ENCODE measurements at places on chromosomes 2 and 18. TPM values are rescaled to one million over a fixed set of nuclear protein-coding genes. Genes with fewer than 3 reads are reported as not detected.

SNED1 gene
- 9.7 TPM for total RNA-seq

DNA sequence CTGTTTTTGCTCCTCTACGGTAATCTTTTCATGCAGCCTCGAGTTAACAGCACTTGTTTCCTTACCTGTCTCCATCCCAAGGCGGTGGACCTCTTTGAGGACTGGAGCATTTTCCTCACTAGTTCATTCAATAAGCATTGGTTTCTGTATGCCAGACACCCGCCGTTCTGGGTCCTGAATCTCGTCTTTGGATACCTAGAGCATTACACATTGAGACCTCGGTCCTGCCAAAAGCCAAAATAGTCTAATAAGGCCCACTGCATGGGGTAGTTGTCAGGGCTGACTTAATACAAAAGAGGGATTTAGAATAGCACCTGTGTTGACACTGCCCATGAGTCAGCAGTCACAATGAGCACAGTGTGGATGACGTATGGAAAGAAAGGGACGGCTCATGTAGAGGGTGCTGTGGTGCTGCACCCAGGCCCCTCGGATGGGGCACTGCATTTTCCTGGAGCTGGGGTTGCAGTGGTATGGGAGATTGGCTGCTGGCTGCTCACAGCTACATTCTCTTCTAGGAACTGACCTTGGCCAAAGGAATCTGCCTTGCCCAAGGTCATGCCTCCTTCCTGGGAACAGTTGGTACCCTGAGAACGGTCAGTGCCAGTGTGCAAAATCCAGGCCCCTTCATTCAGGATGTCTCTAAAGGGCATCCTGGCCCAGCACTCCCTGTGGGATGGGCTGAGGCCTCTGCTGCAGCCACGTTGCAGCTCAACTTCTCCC is 126.9 kb upstream of the NCK2 start:
- no peak for DNase-seq

DNA sequence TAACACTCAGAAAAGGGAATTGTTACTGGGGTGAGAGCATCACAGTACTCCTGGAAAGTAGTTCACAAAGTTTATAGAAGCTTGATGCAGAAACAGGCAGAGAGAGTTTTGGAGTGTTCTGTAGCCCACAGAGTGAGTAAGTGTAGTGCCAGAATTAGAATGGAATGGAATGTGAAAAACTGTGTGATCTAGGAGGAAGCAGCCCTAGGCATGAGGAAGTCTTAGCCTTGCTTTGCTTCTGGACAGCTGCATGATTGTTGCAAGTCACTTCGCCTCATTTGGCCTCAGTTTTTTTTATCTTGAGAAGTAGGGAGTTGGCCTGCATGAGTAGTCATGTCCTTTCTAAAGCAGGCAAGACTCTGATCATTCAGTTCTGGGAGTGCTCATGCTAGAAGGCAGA is 10.9 kb downstream of the SERPINB12 start:
- peak; percentile 37 for DNase-seq

GRCh38 chr2:27901234-27901633 is 10.7 kb downstream of the BABAM2 start:
- DNase-seq = no peak

GRCh38 chr2:222240676-222241049 is 58.1 kb downstream of the PAX3 start:
- DNase-seq = no peak

DNA sequence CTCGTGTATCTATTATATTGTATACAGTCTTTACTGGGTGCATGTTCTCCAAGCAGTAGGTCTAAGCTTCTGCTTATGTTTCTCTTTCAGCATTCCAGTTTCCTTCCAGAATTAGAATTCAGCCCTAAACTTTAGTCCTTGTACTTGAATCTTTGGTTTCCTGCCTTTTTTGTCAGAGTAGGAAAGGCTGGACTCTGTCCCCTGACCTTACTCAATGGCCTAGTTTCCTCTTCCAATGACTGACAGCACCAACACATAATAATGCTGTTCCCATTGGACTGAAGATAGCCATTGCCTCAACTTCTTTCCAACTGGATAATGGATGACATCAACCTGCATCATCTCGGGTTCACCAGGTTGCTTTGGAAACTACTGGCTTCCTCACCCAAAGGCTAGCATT is 217.0 kb downstream of the FIGN start:
- no peak for DNase-seq

LRRC30 gene
- total RNA-seq = 0.69 TPM

TRABD2A gene
- total RNA-seq = 1.5 TPM

ZNF396 gene
- total RNA-seq = 1.6 TPM

DNA sequence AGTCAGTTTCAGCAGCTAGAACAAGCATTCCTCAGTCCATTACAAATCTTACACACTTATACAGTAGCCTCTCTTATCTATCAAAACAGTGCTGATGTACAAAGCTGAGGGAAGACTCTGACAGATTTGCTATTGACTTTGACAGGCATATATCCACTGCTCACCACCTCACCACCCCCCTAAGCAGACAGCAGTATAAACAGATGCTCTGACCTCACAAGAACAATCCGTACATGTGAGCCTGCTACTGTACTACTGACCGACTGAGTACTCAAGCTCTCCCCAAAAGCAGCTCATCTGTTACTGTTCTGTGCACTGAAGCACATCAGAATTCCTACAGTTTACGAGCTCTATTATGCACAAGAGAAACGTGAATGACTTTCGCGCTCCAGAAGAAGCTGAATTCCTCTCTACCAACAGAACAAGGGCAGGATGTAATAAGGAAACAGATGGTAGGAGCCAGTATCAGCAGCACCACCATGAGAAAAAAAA is 95.6 kb upstream of the PDE1A start:
- no peak for DNase-seq

KCNK3 gene
- 0.49 TPM for total RNA-seq

DNA sequence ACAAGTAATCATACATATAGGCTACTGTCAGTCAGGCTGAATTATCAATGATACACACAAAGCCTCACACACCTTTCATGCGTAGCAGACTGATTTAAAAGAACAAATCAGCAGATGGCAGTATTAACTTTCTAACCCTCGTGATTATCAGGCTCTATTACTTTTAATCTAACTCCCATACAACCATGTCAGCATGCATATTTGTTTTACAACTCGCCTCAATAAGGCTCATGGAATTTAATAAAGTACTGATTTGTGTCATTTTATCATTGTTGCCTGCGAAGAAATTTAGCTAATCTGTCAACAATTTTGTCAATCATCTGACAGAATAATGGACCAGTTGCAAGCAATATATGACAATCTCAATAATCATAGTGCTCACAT is 82.8 kb downstream of the SLC25A12 start:
- no peak for DNase-seq

GREB1L gene
- total RNA-seq = 4.2 TPM

ASAP2 gene
- 19.0 TPM for total RNA-seq

COLEC12 gene
- total RNA-seq = 58.1 TPM

ALK gene
- total RNA-seq = 0.10 TPM

RFX8 gene
- total RNA-seq = 1.2 TPM

CHRND gene
- 2.4 TPM for total RNA-seq

CDK5R2 gene
- not detected for total RNA-seq

DPP4 gene
- total RNA-seq = 13.7 TPM

DNA sequence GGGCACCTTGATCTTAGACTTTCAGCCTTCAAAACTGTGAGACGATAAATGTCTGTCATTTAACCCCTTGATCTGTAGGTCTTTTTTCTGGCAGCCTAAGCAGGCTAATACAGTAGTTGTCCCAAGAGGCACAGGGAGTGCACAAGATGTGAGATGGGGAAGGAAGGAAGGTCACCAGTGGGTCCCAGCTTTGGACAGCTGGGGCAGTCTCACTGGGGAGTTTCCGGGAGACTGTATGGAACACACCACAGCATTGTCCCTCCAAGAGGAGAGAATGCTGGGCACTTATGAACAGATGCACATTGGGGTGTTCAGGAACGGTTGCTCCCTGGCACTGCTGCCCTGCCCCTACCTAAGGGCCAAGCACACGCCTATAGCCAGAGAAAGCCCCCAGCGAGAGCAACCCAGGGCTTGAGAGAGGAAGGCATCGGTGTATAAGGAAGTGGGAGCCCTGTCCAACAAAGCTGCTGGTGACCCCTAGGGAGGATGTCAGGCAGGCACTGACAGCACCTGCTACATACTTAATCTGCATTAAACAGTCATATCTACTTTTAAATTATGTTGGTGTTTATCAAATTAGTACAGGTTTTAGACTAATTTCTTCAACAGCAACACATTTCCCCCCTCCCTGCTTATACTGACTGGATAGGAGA is 11.6 kb upstream of the NCK2 start:
- DNase-seq = no peak

GRCh38 chr2:99448556-99448955 is 41.3 kb downstream of the REV1 start:
- DNase-seq = no peak

DNA sequence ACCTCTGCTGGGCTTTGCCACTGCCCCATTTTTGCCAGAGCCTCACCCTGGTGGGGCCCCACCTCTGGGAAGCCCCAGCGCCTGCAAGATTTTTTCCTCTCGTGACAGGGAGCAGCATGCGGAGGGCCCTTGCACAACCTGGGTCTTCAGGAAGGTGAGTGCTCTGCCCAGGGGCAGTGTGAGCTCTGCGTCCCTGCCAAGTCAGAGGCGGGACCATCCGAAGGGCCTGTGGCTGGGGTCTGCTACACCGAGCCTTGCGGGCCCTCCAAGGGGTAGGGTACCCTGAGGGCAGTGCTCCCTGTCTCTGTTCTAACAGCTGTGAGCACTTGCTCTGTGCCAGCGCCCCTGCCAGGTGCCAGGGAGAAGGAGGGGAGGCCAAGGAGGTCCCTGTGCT is 5.8 kb upstream of the ODC1 start:
- DNase-seq = no peak

DNA sequence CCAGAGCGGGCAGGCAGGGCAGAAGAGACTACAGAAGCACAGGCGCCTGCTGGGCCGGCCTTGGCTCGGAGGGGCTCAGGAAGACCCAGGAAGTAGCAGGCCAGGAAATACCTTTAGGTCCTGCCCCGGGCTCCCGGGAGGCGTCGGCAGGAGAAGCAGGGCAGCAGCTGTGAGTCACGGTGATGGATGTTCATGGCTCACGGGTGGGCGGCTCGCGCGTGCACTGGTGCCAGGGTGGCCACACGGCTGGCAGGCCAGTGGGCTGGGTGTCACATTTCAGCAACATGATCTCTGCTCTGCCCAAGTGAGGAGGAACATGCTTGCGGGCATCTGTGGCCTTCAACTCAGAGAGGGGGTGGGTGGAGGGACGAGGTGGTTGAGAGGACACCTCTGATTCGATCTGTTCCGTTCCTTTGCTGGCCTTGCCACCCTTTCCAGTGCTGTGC is 139.3 kb downstream of the KLHL29 start:
- no peak for DNase-seq

DNA sequence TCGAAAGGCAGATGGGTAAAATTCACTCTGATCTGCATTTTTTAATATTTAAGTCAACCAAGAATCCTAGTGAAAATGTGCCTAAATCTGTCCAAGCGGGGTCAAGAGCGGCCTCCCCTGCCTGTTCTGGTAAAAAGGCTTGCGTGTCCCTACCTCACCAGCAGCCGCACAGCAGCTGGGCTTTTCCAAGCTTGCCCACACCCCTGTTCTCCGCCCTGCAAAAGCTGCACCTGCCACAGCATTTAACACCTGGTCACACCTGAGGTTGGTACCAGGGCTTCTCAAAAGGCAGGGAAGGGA is 25.8 kb upstream of the TMEM182 start:
- no peak for DNase-seq

SP5 gene
- 1.8 TPM for total RNA-seq

- DNase-seq = no peak
These were observed 39.8 kb downstream of the ANO7 start for GRCh38 chr2:241228081-241228859.

- no peak for DNase-seq
These were observed 766.1 kb upstream of the SALL3 start for GRCh38 chr18:78213361-78213994.

DNA sequence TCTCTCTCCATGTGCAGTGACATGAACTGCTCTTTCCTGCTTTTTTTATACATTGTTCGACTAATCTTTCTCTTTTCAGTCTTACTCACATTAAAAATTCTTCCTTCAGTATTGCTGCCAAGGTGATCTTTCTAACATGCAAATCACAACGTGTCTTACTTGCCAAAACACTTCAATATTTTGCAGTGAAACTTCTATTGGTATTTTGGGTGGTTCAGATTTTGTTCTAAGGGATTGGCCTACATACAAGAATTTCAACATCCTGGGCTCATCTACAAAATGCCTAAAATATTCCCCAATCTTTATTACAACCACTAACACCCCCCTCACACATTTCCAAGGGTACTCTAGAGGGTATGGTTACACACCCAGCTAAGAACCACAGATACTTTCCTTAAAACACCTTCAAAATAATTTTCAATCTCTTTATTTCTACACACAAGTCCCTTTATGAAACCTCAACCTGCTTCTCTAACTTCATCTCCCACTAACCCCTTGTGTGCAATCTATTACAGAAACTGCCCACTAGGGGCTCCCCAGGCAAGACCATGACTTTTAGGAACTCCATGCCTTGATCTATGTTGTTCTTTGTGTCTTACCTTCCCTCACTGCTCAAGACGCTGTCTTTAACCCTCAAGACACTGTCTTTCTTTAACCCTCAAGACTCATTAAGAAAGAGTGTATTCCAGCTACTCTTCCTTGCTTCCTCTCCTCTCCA is 50.9 kb downstream of the COL3A1 start:
- DNase-seq = peak; percentile 84

DNA sequence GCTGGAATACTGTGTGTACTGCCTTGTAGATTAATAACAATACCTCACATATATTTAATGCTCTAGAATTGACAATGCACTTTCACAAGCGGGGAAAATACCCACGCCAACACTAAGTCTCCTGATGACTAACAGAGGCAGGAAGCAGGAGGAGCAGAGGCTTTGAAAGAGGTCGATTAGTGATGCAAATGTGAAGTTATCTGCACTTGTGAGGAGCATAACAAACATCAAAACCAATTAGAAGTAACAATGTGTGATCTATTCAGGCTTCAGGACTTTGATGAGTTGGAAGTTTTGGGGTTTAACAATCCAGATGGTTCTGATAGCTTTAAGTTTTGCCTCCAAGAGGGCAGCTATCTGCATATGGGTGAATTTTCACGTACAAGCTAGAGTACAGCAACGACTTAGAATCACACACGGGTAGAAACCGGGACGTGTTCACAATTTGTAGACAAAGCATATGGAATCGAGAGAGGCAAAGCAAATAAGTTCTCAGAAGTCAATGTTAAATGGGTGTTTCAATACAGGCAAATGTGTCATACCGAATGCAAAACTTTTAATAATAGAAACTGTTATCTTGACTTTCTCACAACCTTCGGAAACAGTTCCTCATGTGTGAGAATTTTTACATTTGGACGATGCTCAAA is 114.5 kb downstream of the METTL8 start:
- DNase-seq = no peak

EGR4 gene
- 0.10 TPM for total RNA-seq
